ENCODE measurements at places on chromosomes 2 and 18.

- DNase-seq, result no peak
These were observed 8.7 kb upstream of the COX7A2L start for GRCh38 chr2:42369532-42370229.

- DNase-seq, result peak; percentile 86
These were observed at the start of gene FAM124B for GRCh38 chr2:224401641-224402342. FAM124B (minus strand) TSS chr2:224402107; CDS start chr2:224401768, 339 bp downstream.

DNA sequence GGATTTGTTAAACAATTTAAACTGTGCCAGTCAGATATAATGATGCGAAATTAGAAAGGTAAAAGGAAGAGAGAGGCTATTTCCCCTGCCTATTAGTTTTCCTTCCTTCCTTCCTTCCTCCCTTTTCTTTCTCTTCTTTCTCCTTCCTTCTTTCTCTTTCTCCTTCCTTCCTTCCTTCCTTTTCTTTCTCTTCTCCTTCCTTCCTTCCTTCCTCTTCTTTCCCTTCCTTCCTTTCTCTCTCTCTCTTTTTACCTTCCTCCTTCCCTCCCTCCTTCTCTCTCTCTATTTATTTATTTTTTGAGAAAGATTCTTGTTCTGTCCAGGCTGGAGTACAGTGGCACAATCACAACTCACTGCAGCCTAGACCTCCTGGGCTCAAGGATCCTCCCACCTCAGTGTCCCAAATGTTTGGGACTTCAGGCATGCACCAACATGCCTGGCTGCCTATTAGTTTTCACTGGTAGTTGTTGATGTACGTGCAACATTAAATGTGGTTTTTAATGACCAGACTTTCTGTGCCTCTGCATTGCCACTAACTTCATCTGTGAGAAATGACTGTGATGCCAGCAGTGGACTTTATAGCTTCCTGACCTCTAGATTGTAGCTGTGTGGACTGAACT lies 48.7 kb upstream of the NFE2L2 start:
- DNase-seq, result no peak

DNA sequence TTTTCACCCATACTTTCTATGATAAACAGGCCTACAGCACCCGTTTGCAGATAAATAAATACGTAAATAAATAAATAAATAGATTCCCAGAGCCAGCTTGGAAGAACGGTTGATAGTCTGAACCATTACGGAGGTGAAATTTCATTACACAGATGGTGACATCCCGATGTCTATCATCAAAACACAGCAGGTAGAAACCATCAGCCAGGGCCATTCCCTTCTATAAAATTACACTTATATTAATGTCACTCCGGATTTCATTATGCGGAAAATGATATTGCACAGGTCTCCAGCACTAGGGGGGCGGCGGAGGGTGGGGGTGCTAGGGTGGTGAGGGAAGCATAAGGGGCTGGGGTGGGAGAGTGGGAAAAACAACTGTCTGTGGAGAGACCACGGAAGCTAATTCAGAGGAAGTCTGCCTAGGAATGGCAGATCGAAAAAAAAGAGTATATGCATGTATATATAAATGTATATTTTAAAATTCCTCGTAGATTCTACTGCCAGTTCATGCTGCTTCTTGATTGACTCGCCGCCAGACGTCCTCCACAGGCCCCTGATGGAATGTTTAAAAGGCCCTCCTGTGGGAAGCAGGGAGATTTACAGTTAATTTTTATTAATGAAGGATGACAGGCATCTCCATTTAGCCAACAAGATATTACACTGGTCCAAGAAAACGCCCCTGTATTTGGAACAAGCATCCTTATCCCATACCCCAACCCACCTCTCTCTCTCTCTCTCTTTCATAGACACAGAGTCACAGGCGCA lies 1906.0 kb upstream of the PIK3C3 start:
- no peak for DNase-seq

DNA sequence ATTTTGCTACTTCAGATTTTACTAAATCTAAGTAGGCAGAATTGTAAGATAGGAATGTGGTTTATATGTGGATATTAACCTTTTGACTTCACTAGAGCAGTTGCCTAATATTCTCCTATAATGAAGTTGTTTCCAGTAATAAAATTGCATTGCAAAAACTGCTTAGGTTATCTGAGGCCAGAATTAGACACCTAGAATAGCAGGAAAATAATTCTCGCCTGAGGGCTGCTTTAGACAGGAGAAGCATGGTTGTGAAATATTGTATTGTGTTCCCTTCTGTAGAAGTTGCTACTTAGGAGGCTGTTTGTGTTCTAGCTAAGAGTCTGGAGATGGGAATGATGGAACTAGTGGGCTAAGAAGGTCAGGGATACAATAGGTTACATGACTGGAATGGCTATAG lies 146.3 kb downstream of the PLCL1 start:
- no peak for DNase-seq

DNA sequence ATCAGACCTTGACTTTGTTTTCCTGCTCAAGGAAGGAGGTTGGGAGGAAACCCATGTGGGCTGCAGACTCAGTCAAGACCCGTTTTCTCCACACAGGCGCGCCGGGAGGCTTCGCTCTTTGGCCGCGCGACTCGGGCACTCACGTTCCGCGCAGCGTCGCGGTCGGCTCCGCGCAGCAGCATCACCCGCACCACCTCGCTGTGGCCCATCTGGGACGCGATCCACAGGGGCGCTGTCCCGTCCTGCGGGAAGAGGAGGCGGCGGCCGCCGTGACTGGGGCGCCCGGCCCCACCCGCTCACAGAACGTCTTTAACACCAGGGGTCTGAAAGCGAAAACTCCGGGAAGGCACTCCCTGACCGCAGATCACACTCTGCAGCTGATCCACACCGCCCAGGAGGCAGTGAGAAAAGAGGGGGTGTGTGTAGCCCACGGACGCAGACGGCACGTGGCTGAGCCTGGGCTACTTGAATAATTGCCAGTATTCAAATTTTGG lies 33.1 kb upstream of the NPC1 start:
- DNase-seq, result no peak

DNA sequence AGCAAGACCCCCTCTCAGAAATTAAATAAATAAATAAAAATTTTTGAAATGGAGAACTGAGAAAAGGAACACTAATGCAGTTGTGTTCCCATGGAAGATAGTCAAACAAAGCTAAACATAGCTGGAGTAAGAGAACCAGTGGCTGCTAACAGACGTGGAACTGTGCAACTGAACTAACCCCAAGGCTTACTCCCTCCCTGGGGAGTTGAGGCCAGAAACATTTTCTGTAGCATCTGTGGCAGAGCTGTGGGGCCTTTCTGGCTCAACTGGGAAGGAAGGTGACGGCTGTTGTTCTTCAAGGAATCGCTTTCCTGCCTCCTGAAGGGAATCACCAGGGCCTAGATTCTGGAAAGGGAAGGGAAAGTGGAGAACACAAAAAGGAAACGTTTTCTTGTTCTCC lies 53.9 kb upstream of the B3GNT2 start:
- DNase-seq, result no peak

DNA sequence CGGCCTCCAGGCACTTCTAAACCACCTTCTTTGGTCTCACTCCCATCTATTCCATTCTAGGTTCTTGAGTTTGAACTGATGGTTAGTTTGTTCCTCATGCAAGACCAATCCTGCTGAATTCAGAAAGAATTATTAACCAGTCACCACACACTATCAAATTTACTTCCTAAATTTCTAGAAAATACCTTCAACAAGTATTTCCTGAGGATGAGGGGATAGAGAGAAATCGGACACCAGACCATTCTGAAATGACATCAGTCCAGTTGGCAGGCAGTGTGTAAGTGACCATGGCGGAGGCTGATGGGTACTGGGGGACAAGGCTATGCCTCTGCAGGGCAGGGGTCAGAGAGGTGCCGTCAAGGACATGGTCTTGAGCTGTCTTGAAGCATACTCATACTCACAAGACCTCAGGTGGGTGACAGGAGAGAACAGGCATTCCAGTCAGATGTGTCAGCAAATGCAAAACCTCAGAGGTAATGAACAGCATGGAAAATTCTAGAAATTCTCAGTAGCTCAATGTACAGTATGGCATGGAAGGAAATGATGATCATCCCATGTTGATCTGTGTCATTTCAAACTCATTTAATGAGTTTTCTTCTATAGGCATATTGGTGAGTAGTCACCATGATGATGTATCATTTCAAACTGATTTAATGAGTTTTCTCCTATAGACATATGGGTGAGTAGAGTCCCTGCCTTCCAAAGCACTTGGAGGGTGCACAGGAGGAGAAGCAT lies 119.6 kb downstream of the DDX1 start:
- DNase-seq, result no peak

- no peak for DNase-seq
These were observed 114.0 kb downstream of the FAM210A start for GRCh38 chr18:13612196-13612997.

DNA sequence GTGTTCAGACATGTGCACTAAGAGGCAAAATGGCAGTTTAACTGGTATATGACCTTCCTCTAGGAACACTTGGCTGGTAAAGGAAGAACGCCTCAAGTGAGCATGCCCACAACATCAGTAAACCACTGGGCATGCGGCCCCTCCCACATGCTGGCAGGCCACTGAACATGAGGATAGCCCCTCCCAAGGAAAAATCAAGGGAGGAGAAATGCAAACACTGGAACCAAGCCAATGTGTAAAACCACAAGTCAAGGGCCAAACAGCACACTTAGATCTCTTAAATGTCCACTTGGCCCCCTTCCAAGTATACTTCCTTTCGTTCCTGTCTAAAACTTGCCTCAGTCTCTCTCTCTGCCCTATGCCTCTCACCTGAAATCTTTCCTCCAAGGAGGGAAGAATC lies 980.8 kb downstream of the TSN start:
- no peak for DNase-seq

DNA sequence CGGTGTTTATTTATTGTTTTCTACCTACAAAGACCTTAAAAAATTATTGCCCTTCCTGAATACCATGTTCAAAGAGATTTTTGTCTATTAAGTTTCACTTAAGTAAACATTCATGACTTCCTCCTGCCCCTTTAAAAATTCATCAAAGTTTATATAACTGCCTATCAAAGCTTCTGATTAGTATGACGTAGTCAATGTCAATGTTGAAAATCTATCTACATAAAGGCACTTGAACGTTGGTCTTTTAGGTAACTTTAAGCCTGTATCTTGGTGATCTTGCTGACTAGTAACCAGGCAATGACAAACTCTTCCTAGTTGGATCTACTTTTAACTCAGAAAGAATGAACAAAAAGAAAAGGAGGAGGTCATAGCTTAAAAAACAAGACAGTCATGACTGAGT lies 97.2 kb downstream of the MAIP1 start:
- no peak for DNase-seq

- DNase-seq, result no peak
These were observed 44.6 kb downstream of the SMAD4 start for GRCh38 chr18:51074605-51075004.

DNA sequence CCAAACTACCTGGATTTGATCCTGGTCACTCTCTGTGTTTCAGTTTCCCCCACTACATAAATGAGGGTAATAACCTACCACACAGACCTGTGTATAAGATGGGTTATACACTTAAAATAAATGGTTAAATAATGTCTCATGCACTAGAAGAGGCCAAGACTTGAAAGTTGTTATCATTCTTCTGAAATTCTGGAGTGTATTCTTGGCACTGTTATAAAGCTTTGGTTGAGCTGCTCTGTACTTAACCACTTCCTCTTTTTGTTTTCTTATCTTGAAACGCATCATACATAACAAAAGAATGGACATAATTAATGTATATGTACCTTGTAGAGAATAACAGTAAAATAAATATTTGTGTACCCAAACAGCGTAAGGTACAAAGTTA lies 281.0 kb downstream of the AFF3 start:
- no peak for DNase-seq

DNA sequence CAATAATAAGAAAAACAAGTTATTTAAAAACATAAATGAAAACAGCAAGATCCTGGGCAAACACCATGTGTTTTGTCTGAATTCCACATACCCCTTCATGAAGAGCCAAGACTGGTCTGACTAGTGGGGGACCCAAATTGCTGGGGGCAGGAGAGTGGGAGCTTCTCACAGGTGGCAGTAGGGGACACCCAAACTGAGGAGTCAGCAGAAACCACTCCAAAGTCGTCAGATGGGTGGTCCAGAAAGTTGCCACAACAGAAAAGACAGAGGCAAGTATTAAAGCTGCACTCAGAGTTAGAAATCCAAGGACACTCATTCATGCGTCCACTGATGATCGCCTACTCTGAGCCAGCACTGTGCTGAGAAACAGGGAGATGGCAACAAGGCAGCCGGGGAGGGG lies 12.3 kb upstream of the LCLAT1 start:
- no peak for DNase-seq

GRCh38 chr2:175008801-175009495 lies 3.8 kb upstream of the CHN1 start:
- DNase-seq, result no peak

- DNase-seq, result no peak
These were observed 127.6 kb upstream of the DLGAP1 start for GRCh38 chr18:4582431-4583335.

DNA sequence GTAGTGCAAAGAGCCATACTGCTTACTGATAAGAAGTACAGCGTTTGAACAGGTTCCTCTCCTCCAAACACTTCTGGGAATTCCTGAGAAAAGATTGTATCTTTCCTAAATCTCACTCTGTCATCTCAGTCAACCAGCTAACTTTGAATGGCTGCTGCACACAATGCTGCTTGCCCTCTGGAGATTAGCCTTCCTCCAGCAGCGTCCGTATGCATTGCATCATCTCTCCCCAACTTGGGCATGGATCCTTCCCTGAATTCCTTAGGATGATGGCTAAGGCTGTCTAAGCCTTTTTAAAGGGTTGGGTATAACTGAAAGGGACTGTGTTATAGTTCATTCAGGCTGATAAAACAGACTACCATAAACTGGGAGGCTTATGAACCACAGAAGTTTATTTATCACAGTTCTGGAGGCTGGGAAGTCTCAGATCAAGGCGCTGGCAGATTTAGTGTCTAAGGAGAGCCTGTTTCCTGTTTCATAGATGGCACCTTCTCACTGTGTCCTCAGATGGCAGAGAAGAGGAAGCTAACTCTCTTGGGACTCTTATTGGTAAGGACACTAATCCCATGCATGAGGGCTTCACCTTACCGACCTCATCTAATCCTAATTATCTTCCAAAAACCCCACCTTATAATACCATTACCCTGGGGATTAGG lies 105.3 kb downstream of the PAX3 start:
- DNase-seq, result no peak

- DNase-seq, result no peak
These were observed 33.8 kb upstream of the TMEM87B start for GRCh38 chr2:112021290-112021689.

- no peak for DNase-seq
These were observed 1239.4 kb upstream of the CRIM1 start for GRCh38 chr2:35116151-35116550.

- no peak for DNase-seq
These were observed 170.0 kb downstream of the CTIF start for GRCh38 chr18:48708807-48709206.

- DNase-seq, result no peak
These were observed 218.4 kb upstream of the FN1 start for GRCh38 chr2:215654148-215654819.

- DNase-seq, result no peak
These were observed 193.2 kb upstream of the HS6ST1 start for GRCh38 chr2:128511731-128512378.
